ENCODE measurements at places on chromosomes 12 and 14.
A peak's percentile ranks its signal among the peaks of the same experiment; 100 is the strongest.

- DNase-seq: no peak
These were observed 20.3 kb downstream of the MTA1 start for GRCh38 chr14:105439710-105440553.

DNA sequence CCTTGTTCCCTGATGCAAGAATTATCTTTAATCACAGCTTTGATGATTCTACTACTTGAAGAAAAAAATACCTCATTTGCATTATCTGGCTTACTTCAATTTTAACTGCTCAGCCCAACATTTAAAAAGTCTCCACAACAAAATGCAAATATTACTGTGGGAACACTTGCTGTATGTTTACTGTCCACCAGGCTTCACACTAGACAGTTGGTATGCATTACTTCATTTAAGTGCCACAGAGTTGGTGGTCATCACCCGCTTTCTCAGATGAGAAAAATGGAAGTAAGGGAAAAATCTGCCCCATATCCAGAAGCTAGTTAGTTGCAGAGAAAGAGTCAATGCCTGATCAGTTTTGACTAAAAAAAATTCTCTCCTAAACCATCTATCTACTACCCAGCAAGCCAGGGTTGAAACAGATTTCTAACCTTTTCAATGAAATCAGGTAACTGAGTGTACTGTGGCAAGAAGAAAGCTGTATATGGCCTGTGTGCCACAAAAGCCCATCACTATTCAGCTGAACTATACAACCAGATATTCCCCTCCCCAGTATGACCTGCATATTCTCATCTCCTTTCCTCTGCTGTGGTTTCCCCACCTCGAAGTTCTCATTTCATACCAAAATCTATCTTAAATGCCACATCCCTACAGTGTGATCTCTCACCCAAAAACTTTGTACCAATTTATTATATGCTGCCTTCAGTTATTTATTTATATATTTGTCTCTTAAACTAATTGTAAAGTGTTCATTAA is 90.3 kb downstream of the ATP2B1 start:
- no peak for DNase-seq

DNA sequence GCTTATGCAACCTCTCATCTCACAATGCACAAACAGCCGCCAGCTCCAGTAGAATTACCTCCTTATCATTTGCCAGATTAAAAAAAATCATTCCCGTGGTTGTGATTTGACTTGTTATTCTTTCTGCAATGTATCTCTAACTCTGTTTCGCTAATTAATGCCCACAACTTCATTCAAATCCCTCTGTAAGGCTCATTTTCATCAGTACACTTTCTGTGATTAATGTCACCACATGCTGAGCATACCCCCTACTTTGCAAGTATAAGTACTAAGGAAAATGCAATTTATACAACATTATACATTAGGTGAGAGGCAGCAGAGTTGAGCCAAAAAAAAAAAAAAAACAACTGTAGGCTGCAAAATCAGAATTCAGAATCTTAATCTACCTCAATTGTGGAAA is 166.0 kb downstream of the FSCB start:
- DNase-seq: no peak

DNA sequence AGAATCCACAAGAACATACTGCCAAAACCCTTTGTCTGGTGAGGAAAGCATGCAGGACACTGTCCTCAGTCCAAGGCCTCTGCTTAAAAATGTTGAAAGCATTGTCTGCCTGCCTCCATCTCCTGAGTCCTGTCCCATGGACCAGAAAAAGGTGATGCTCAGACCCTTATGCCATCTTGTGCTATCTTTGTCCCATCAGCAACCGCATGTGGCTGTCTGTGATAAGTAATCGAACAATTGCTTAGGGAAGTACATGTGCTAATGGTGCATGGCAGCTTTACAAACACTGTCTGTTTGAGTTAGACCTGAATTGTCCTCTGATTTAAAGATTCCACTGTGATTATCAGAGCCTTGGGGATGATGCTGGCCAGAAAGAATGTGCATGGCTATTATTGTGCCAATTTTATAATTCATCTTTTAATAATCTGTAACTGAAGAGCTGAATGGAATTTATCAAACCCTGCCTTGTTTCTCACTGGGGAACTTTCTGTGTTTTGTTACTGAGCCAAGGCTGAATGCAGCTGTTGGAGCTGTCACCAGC is 177.5 kb downstream of the DACT1 start:
- no peak for DNase-seq

GRCh38 chr14:21525962-21526671 is at the start of gene SALL2:
TSS of gene SALL2 (minus strand) at chr14:21526346. CDS start at chr14:21526127, 219 bp downstream.
- peak; percentile 97 for DNase-seq

DNA sequence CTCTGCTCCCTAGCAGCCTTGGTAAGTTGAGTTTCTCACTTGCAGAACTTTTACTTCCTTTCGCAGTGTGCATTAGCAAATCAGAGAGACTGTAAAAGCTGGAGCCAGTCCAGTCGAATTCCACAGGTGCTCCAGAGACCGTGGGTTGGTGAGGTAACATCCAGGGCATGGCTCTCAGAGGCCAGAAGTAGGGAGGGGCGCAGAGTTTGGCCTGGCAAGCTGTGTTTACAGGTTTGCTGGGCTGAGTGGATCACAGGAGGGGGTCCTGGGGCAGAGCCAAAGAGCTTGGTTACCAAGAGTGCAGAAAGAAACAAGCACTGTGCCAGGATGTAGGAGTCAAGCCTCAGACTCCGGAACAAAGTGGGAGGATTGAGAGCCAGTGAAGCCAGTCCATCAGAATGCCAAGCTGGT is 10.2 kb upstream of the BHLHE41 start:
- DNase-seq: no peak

DNA sequence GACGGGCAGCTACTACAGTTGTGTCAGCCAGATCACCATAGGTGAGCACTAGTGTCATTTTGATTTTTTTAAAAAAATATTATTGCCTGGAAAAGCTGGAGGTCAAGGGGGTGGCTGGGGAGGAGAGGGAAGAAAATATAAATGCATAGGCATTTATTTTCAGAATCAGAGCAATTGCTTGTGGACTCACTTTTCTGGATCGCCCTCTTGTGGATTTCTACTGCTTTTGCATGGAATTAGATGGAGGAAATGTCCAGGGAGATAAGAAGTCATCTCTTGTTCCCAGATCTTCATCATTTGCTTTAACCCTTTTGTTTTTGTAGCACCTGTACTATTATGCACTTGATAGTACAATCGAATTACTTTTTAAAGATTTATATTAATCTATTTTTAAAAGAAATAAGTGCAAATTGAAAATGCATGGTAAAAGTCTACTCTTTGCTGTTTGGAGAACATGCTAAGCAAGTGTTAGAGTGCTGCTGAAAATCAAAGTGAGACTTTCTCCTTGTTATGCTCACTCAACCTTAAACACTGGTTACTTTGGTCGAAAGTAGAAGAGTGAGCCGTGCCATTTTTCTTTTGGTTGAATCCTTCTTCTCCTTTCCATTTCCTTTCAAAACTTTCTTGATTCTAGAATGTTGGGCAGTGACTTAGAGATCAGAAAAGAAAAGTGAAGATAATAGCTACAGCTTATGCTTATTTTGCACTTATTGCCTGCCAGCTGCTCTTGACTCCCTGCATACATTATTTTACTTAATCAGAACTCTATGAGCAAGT is 60.6 kb upstream of the ANO4 start:
- peak; percentile 26 for DNase-seq

Data from NCI-H187 treated with DMSO at 0.1 percent for 48 hours (cell line).